ENCODE measurements at places on chromosomes 3 and 15.

GRCh38 chr3:191721390-191721861 lies 260.5 kb downstream of the PYDC2 start:
- no peak for DNase-seq

DNA sequence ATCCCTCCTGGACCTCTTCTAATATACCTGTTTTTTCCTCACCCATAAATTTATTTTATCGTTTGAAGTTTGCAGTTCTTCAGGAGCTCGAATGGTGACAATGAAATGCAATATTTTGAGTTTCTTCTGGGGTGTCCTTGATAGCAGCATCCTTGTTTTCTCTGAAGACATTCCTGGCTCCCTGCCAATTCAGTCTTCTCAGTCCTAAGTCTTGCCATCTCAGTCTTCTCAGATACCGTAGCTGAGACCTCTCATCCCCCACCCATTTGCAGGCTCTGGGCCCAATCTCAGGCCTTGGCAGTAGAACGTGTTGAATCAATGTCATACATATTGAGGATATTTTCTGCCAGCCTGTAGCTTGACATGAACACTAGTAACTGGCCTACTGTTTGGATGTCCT lies 140.9 kb downstream of the NECTIN3 start:
- DNase-seq = no peak

DNA sequence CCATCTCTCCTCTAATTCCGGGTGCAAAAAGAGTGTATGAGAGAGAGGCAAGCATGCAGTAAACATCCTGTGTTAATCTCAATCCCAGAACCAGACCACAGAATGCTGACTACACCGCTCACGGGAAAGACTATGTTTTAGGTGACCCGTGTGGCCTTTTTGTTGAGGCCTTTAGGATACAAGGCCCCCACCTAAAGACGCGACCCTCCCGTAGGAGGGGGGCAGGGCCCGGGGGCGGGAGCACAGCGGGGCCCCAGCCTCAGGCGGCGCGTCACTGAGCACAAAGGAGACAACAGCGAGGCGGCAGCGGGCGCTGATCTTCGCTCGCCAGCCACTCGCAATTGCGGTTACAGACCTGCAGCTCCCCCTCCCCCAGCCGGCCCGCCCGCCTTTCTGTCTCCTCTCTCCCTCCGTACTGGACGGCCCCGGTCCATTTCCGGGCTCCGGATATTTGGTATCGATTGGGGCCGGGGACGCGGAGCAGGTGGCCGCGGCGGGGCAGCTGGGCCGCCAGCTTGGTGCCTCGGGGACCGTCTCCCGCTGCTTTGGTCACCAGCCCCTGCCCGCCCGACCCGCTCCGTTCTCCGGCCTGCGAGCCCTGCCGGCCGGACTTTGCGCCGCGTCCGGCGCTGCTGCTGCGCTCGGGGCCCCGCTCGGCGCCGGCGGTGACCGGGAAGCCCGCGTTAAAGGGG lies at the start of gene CCDC50:
Gene CCDC50 (plus strand): TSS at position 433 of the 692 bp plus-strand sequence. CDS start 281 bp downstream, outside the sequence.
- no peak for DNase-seq

- DNase-seq = no peak
Observed at GRCh38 chr3:127784865-127785710, 37.2 kb downstream of the MGLL start.

DNA sequence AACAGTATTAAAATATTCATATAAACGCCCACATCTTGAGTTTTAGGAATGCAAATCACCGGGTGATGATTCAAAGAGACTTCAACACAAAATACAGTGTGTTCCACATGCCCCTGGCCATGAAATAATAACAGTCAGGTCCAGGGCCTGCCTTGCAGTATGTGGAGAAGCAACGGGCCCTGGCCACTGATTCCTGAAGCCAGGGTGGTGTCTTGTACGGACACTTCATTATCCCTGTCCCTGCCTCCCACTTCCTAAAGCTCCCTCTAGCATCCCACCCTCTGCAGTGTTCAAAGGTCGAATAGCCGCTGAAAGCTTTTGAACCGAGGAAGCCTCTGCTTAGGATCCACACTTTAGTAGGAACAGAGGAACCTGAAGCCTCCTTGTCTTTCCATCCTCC lies 50.4 kb upstream of the PCSK6 start:
- no peak for DNase-seq

GRCh38 chr3:40737343-40737742 lies 212.6 kb downstream of the ZNF621 start:
- DNase-seq = no peak

DNA sequence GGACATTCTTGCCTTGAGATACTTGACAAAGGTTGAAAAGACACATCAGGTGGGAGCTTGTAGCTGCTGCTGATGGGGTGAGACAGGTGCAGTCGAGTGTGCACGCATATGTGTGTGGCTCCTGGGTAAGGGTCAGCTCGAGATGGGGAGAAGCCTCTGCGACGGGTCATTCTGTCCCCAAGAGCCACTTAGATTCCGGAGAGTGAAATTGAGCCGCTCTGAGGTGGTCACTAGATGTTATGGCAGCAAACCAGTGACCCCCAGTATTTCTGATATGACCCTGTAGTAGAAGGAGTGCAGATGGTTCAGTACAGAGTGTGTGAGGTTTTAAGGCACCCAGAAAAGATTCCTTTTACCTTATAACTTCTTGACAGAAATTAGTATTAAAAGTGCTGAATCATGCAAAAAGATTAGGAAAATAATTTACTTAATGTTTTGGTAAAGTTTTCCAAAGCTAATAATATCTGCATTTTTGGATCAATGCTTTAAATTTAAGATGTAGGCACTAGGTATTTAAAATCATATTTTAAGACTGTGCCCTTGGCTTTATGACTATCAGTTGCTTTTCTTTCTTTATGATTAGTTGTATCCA lies 241.9 kb upstream of the TOPAZ1 start:
- DNase-seq = no peak

GRCh38 chr15:91593067-91593466 lies 260.4 kb upstream of the SLCO3A1 start:
- no peak for DNase-seq

DNA sequence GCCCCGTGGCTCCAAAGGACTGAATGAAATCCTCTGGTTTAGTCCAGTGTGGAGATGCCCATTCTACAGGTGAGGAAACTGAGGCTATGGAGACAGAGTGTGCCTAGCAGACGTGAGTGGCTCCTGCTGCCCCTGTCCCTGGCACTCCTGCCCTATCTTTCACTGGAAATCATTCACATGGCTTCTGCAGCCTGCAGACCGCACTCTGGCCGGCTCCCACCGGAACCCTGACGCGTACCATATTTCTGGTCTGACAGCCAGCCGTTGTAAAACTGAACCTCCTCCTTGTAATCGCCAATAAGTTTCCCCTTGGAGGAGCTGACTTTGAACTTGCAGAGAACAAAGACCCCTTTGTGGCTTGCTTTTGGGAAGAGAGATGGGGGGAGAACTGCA lies 136.5 kb downstream of the CHSY1 start:
- no peak for DNase-seq

GRCh38 chr3:1903111-1903510 lies 195.6 kb upstream of the CNTN4 start:
- no peak for DNase-seq

DNA sequence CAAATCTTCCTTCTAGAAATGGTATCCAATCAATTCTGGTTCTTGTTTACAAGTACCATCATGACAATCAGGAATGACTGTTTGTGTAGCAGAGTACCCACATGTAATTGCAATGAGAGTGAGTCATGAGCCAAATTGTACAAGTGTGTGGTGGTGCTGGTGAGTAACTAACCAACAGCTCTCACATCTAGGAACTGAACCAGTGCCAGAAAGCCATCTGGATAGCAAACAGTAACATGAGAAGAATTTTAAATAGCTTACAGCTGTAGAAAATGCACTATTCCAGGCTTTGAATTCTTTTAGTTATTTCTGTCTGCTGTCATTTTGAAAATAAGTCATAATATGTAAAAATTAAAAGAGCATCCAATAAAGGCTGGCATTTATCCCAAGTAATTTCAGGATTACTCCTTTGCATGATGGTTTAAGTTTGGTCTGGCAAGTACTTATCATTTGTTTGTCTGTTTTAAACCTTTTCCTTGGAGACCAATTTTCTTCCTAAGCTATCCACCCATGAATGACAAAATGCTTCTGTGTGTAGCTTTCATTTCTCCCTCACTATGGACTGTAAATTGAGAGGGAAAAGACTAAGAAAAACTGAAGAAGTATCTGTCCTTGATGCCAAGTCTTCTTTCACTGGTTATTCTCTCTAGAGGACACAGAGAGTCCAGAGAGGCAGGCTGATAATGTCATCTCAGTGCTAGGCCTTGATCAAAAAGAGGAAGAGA lies 60.0 kb downstream of the PIK3CB start:
- DNase-seq = no peak

DNA sequence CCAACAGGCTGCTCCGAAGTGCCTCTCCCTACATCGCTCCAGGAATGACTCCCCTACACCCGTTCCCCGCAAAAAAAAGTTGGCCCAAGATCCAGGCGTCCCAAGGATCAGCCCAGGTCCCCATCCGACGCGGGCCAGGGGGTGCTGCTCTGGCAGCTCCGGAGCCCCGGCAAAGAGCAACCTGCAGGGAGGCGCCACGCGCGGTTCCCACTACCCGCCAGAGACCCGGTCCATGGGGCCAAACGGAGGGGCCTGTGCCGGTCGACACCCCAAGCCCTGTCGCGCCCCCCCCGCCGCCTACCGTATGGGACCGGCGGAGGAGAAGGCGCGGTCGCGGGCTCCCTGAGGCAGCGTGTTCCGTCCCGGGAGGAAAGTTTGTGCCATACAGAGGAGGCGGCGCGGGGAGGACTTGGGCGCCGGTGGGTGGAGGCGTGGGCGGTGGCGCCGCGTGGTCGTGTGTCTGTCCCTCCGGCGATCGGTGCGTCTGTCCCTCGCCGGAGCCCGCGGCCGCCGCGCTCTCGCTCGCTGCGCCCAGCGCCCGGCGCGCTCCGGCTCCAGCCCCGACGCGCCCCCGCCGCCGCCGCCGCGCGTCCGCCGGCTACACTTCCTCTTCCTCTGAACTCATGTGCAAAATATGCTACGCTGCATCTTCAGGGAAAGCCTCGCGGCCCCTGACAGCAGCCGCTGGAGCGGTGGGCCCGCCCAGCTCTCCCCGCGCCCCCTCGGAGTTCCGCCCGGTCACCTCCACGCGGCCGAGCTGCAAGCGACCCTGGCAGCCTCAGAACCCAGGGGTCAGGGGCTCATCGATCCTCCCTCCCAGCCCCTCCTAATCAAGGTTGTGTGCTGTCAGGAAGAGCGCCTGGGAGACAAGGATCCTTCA lies at the start of gene RFTN1:
Gene RFTN1 (minus strand): TSS at position 559 of the 880 bp plus-strand sequence. CDS start 19,830 bp downstream, outside the sequence.
- no peak for DNase-seq

- no peak for DNase-seq
Observed at GRCh38 chr3:13544293-13544831, 4.6 kb upstream of the FBLN2 start.

DNA sequence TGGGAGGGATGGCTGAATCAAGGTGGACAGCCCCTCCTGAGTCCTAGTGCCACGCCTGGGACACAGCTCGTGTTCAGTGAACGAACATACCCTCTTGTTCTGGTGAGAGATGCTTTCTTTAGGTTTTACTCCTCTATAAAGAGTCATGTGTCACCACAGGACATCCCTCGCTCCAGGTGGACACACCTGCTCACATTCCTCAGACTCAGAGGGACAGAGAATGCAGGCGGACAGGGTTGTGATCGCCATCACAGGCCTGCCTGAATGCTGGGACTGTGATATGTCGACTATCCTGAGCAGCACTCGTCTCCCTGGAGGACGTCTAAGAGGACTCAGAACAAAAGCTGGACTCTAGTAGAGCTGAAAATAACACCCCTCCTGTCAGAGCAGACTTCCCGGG lies 96.4 kb upstream of the SNRPA1 start:
- DNase-seq = no peak

DNA sequence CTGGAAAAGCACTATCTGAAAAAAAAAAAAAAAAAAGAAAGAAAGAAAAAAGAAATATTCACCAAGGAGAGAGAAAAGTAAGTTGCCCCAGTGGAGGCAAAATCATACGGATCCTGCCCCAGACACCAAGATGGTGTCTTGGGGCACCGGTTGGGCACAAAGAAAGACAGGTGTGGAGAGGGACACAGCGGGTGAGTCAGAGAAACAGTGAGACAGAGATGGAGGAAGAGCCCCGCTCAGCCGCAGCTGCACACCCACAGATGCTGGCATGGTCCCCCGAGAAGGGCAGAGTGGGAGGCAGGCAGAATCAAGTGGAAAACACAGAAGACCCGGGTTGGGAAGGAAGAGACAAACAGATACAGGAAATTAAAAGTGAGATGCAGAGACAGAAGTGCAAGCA lies 129.7 kb upstream of the SMAD3 start:
- DNase-seq = no peak

- DNase-seq = no peak
Observed at GRCh38 chr3:112633191-112633590, 7.8 kb downstream of the CCDC80 start.

GRCh38 chr3:194489736-194490612 lies 3.2 kb upstream of the ATP13A3 start:
- DNase-seq = no peak

DNA sequence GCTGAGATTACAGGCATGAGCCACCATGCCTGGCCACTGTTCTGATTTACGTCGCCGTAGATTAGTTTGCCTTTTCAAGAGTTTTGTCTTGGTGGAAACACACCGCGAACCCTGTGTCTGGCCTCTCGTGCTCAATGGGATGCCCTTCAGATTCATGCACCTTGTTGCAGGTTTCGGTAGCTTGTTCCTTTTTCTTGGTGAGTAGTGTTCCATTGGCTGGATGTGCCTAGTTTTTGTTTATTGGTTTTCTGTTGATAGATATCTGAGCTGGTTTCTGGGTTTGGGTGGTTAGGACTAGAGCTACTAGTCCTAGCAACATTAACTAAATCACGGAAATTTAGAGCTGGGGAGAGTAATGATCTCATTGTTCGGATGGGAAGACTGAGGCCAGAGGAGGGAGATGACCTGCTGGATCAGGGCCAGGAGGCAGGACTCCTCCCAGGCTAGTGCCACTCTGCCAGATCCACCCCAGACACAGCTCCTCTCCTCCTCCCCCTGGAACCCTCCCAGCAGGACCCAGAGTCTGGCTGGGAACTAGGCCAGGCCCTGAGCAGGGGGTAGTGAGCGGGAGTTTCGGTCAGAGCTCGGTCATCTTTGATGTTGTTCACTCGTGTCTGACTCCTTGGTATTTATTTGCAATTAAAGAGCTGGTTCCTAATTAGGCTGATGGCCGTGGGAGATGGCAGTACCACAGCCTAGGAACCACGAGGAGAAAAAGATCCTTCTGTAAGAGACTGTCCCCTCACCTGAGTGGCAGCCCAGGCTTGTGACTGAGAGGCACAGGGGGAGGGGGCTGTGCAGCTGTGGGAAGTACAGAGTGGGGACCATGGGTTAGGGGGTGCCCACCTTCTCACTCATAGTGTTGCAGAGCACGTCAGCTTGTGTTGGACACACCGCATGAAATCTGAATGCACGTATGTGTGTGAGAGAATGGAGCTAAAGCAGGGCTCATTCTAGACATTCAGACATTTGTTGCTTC lies 73.4 kb downstream of the SMAD6 start:
- no peak for DNase-seq
